Testis (tissue), 5 donors: ENCODE measurements at places on chromosomes 12 and 14.
A peak's percentile ranks its signal among the peaks of the same experiment; 100 is the strongest.

DNA sequence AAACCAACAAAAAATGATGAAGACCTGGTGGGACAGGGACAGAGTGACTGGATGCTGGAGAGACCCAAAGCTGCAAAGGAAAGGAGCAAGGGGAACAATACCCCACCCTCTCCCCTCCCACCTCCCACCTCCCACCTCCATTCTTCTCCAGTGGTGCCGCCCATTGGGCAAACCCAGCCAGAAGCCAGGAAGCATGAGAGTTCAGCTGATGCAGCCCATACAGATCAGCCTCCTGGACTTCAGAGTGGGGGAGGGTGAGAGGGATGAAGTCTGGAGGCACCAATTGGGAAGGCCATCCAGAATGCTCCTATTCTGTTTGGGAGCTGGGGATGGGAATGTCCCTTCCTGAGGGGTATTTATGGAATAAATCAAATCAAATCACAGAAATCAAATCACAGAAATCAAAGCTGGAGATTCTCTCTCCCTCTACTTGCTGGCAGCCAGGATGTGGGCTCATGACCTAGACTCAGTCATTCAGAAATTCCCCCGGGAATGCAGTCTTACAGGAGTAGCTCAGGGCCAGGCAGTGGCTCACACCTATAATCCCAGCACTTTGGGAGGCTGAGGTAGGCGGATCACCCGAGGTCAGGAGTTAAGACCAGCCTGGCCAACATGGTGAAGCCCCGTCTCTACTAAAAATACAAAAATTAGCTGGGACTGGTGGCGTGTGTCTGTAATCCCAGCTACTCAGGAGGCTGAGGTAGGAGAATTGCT, 31.1 kb downstream of the IRF2BPL start:
- no peak for DNase-seq

- no peak for DNase-seq
Measured at GRCh38 chr12:117118838-117119591, 19.8 kb upstream of the TESC start.

GRCh38 chr12:25017336-25017735, 68.4 kb upstream of the BCAT1 start:
- no peak for DNase-seq

DNA sequence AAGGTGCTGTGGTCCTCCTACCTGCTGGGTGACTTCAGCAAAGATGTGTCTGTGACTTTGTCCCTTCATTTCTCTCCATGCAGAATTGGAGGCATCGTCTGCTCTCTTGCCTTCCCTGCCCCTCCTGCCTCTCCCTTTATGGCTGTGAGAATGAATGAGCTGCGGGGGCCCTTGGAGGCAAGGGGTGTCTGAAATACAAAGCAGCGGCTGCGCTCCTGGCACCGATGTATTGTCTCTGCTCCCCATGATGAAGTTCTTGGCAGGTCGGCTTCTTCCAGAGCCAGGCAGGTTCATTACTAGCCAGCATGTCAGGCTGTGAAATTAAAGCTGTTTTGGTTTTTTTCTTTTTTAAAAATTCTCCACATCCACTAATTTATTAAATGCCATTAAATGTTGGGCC, 194.5 kb downstream of the TSPAN9 start:
- no peak for DNase-seq

GRCh38 chr14:95048771-95049312, 108.5 kb downstream of the DICER1 start:
- peak; percentile 6 for DNase-seq

DNA sequence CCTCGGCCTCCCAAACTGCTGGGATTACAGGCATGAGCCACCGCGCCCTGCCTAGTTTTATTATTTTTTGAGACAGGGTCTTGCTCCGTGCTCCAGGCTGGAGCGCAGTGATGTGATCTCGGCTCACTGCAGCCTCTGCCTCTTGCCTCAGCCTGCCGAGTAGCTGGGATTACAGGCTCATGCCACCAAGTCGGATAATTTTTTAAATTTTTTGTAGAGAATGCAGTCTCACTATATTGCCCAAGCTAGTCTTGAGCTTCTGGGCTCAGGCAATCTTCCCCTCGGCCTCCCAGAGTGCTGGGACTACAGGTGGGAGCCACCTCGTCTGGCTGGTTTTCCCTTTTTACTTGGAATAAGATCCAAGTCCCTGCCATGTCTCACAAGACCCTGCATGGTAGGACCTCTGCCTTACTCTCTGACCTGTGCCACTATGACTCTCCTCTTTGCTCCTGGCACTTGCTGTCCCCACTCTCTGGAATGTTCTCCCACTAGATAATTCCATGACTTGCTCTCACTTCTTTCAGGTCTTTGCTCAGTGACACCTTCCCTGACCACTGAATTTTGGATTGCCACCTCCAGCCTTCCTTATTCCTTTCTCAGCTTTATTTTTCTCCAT, 7.7 kb upstream of the RARG start:
- DNase-seq: no peak

DNA sequence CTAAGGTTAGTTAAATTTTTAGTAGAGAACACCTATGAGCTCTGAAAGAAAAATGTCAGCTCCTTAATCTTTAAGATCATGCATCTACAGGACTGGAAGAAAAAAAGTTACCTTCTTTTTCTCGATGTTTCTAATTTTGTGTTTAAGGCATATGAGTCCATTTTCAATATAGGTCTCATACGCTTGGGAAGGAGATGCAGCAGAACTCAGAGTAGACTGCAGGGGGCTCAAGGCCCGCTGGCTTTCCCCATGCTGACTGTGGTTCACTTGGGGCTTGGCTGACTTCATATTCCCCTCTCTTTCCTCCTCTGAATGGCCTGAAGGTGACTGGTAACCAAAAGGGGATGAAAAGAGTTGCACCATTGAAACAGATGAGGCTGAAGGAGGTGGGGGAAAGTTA, 1.5 kb downstream of the CAPRIN2 start:
- DNase-seq: no peak

GRCh38 chr12:4587108-4587507, 25.1 kb downstream of the DYRK4 start:
- no peak for DNase-seq

DNA sequence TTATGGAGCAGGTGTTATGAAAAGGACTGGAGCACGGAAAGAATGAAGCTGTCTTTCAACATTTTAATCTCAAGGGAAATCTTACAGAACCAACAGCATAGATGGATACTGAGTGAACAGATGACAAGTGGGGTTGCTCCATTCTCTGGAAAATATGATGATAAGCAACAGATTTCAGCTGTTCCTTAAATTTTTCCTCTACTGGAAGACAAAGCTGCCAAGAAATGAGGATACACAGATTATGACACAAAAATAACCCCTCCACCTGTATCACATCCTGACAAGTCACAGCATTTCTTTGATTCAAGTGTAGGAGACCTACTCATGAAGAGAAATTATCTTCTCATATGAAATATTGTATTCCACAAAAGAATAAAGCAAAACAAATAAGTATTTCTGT, 13.0 kb upstream of the TMTC2 start:
- no peak for DNase-seq
